ENCODE measurements at places on chromosomes 11 and 22.

DNA sequence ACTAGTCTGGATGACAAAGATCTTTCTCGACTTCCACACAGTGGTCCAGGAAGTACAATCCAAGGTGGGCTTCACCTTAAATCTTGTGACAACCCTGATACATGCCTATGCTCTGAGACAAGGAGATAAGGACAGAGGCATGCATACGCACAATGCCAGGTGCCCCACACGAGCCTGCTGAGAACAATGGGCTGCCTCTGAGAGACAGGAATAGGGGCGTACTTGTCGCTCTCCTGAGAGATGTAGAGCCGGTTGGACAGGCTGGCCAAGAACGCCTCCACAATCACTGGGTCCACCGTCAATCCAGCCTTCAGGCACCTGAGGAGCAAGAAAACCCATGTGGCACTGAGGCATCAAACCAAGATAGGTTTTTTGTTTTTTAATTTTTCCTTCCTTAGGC lies 25.5 kb downstream of the SERPIND1 start:
- DNase-seq, result no peak

GRCh38 chr22:26889802-26890201 lies 232.4 kb downstream of the MIAT start:
- DNase-seq, result no peak

- no peak for DNase-seq
Measured at GRCh38 chr11:584287-584686, 8.0 kb downstream of the PHRF1 start.

GRCh38 chr11:2728663-2729332 lies 29.0 kb upstream of the KCNQ1OT1 start:
- no peak for DNase-seq
